AG04450 (cell line): ENCODE measurements at places on chromosomes 2 and 18.

DNA sequence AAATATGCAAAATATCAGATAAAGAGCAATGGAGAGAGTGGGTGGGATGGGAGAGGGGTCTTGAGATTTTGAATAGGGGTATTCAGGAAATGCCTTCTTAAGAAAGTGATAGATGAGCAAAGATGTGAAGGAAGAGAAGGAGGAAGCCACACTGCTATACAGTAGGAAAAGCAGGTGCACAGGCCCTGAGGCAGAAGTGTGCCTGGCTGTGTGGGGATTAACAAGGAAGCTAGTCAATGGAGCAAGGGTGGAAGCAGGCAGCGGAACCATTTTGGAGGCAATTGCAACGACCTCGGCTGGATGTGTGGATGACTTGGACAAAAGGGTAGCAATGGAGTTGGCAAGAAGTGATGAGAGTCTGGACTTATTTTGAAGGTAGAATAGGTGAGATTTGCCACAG, 11.0 kb upstream of the CNGA3 start:
- DNase-seq, result no peak

- no peak for DNase-seq
These were observed 2.4 kb downstream of the ITGA4 start for GRCh38 chr2:181459621-181460021.

DNA sequence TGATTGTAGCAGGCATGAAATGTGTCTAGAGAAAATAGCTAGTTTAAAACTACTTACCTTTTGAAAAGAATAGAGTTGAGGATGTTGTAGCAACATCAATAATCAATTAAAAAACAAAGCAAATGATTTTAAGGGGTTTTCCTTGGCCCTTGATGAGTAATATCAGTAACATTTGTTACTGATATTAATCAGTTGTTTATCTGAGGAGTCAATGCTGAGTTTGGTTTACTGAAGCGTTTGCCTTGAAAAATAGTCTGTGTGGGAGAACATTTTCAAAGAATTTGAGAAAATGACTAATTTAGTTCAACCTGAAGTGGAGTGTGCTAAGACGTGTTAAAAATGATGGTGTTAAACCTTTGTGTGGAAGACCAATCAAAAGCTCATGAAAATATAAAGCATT, 9.3 kb downstream of the PTH2R start:
- DNase-seq, result no peak

DNA sequence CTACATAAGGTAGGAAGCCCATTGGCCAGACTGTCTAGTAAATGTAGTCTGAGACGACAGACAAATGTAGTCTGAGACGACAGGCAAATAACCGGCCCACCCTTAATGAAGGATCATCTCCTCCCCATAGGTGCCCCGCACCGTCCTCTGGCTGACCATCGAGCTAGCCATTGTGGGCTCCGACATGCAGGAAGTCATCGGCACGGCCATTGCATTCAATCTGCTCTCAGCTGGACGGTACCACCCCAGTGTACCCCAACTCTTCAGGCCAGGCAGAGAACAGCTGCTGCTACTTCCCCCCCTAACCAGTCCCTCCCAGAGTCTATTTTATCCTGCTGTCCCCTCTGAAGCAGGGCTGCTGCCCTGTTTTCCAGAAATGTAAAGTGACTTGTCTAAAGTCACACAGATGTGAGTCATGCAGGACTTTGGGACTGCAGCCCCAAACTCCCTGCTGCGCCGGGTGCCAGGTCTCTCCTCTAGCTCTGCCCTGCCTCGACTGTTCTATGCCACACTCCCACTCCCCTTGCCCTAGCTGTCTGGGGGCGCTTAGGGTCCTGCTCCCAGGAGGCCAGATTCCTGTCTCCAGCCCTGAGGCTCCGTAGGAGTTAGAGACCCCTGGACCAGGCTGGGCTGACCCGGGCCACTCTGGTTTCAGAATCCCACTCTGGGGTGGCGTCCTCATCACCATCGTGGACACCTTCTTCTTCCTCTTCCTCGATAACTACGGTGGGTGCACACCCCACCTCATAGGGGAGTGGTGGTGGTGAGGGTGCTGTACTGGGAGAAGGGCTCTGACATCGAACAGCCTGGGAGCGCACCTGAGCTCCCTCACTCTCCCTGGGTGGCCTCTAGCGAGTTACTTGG, 4.7 kb downstream of the SLC11A1 start:
- DNase-seq, result no peak

GRCh38 chr2:207138627-207139297, 27.0 kb downstream of the KLF7 start:
- DNase-seq, result no peak

GRCh38 chr2:197777823-197778407, 7.2 kb downstream of the BOLL start:
- peak; percentile 6 for DNase-seq

DNA sequence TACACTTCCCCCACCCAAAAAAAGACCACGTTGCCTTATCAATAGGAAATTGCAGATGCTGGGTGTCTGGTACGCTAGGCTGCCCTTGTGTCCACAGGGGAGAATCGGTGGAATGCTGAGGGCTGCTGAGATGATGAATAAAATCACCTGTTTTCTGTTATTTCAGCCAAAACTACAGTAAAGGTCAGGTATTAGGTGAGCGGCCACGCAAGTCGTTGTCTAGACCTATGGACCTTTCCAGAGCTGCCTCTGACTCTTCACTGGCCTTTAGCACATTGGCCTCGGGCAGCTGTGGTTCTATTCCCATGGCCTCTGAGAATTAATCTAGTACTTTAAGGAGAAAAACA, 89.6 kb downstream of the MTCL1 start:
- DNase-seq, result no peak

DNA sequence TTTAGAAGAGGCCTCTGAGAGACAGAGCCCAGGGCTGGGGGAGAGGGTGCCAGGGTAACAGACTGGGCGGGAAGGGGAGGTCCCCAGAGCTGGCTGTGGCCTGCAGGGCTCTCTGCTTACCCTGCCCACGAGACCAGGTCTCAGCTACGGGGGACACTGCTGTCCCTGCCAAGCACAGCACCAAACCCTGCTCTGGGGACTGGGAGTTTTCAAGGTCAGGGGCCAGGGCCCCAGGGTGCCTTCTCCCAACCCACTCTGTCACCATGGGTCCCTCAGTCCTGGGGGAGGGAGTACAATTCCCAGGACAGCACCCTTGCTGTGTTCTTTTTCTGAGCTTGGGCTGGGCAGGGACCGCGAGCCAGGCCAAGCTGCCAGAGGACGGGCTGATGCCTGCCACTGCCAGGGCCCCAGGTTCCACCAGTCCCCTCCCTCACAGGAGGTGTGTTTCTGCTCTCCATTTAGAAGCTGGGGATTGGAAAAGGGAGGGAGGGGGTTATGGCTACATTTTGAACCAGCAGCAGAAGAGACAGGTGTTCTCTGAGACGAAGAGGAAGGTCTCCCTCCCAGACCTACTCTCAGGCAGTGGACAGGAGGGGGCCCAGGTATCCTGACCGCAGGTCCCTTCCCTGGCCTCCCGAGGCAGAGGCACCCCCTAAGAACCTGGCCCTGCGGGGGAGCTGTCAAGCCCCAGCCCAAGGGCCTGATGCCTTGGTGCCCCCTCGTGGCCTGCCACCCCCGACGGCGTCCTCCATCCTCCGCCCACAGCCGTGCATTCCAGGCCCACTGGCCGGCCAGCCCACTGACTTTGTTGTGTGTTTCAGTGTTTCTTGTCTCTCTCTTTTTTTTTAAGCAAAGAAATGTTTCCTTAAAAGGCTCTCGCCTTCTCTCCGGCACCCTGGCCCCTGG, 80.4 kb downstream of the TNS1 start:
- no peak for DNase-seq

- DNase-seq, result no peak
These were observed 135.1 kb downstream of the GFPT1 start for GRCh38 chr2:69251943-69252342.

DNA sequence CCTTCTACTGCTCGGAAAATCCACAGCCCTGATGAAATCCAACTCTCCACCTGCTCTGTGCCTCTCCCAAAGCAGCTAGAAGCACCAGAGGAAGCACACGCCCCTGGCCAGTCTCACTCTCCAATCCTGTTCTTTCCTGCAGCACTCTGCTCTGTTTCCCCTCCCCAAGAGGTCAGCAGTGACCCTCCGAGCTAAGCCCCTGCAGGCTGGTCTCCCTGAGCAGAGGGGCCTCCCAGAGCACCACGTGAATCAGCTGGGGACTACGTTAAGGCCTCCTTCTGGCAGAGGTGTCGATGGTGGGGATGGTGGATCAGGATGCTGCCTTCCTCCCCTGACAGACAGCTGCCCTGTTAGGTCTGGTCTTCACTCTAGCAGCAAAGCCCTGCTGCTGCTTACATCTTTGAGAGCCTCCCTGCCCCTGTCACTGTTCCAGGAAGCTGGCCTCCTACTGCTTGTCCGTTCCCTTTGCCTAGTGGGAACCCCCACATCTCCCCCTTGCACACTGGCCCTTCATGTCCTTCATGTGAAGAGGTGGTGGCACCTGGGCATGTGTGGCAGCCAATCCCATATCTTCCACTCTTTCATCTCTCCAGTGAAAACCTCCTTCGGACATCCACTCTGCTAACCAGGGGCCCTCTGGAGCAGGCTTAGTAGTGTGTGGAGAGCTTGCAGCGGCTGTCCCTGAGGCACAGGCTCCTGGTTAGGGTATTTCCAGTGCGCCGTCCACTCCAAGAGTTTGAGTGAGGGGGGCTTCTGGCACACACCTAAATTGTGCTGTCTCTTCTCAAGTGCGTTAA, 307.5 kb upstream of the HS6ST1 start:
- DNase-seq, result no peak

GRCh38 chr2:15973481-15974401, 33.4 kb downstream of the MYCN start:
- no peak for DNase-seq

DNA sequence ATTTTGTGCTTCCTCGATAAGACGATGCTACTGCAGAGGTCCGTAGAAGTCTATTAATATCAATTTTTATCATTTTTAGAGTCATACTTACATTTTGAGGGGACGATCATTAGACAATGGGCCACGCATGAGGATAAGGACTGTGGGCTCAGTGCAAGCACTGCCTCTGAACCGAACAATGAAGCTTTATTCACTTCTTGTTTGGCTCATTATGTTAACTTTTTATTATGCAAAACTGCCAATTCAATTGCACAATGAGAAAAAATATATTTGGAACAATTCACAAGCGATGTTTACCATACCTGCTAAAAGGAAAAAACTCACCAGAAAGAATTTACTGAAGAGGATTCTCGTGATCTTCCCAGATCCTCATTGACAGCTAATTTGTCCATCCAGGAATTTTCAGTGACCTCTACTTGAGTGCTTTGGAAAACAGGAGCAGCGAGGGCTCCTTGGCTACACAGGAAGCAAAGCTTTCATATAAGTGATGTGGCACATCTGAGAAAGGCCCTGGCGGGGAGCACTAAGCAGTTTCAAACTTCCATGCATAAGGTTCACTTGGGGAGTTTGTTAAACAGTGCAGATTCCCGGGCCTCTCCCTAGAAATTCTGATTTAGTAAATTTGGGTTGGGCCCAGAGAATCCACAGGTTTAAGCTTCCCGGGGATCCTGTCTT, 13.3 kb upstream of the CAPN13 start:
- no peak for DNase-seq

DNA sequence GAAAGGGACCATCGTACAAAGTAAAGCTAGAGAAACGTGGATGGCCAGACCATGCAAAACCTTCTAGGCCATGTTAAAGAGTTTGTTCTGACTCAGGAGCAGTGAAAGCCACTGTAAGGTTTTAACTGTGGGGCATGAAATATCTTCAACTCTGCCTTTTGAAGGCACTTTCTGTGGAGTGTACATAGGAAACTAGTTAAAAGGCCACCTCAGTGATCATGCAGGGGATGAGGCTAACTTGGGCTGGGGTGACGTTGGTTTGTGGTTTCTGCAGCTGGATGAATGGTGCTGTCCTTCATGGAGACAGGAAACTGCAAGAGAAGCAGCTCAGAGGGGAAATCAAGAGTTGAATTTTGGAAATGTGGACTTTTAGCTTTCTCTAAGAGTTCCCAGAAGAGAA, 190.7 kb downstream of the CDCA7 start:
- DNase-seq, result no peak

GRCh38 chr2:236366397-236366796, 102.2 kb upstream of the ASB18 start:
- DNase-seq, result no peak

DNA sequence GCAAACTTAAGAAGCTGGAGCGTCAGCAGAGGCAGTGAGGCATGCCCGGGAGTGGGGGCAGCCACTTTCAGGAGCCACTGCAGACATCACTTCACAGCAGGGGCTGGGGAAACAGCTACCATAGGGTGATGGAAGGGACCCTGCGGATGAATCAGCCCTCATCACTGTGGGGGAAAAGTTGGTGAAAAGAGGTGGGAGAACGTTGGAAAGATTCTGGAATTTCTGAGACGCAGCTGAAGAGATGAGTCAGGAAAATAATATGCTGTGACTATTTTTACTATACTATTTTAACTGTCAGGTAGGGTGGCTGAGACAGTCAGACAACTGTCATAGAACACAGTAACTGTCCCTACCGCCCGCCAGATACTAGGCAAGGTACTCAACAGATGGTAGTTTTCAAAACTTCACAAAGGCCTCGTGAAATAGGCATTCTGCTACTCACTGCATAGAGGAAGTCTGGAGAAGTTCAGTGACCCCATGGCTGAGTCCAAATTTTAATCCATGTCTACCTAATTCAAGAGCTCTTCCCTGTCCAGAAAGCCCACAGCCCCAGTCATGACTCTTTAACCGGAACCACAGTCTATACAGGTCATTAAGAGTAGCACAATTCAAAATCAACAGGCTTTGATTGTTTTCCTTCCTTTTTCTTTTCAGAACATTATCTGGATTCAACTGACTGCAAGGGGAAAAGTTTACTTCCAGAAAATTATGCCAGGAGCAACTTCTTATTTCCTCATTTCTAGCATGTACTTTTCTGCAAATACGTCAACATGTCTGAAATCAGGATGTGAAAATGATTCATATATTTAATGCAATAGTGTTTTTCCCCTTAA, 39.3 kb upstream of the EPB41L3 start:
- no peak for DNase-seq

- no peak for DNase-seq
These were observed at the start of gene INPP1 for GRCh38 chr2:190343536-190344275. Gene INPP1, plus strand, starts transcription at chr2:190343589. Its CDS starts 16,514 bp downstream, at chr2:190360103.

GRCh38 chr2:239318790-239319661, 81.8 kb downstream of the HDAC4 start:
- no peak for DNase-seq

DNA sequence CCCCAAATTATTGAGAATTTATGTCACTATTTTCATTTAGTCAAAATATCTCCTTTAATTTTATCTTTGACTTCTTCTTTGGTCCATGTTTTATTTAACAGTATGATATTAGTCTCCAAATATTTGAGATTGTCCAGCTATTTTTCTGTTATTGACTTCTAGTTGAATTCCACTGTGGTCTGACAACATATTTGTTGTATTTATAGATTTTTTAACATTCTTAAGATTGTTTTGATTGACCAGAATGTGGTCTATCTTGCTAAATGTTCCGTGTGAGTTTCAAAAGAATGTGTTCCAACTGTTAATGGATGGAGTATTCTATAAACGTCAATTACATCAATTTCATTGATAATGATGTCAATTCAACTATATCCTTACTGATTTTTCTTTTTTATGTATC, 1452.1 kb downstream of the SUCLG1 start:
- no peak for DNase-seq

GRCh38 chr2:145380436-145381017, 860.6 kb upstream of the ZEB2 start:
- DNase-seq, result peak; percentile 6
